ENCODE measurements at places on chromosomes 12 and 14.
A peak's percentile ranks its signal among the peaks of the same experiment; 100 is the strongest.

DNA sequence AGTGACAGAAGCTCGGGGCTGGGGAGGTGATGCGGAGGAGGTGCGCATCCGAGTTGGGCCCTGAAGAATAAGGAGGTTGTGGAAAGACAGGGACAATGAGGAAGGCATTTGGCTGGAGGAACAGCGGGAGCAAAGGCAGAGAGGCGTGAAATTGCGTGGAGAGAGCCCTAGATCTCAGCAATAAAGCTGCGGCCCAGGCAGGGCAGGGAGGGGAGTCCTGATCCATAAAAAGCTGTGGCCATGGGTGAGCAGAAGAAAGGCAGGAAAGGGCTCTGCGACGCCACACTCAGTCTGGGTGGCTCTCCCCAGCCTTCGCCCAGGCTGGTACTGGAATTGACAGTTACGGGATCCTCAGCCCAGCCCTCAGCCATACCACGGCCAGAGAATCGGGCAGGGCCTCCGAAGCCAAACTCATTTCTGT lies 2.2 kb downstream of the FIGNL2 start:
- DNase-seq: peak; percentile 75

GRCh38 chr12:70443062-70443673 lies 77.1 kb downstream of the KCNMB4 start:
- DNase-seq: no peak

DNA sequence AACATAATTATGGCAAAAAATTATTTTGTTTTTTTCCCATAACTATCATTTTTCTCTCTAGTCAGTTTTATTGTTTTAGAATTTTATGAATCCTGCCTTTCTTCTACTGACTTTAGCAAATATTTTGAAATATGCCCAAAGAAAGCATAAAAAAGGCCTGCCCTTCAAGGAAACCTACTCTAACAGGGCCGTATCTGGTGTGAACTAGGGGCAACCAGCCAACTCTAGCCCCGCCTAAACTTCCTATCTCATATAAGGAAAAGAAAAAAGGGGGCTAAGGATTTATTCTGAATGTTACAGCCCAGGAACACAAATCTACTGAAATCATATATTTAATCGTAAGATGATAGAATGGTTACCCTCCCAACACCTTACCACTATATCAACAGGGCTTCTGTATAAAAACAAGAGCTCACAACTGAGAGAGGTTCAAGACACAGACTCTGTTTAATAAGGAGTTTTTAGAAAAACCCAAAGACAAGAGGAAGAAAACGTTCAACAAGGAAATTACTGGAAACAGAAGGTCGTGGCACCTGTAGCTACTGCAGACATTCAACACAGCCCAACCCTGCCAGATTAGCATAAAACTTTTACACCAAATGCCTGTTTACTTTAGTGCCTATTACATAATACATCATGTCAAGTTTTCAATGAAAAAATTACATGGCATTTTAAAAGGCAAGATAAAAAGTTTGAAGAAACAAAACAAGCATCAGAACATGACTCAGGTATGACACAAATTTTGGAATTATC lies 12.9 kb upstream of the EPYC start:
- DNase-seq: no peak

- no peak for DNase-seq
Measured at GRCh38 chr12:90167518-90168208, 459.0 kb upstream of the ATP2B1 start.

- DNase-seq: peak; percentile 1
Measured at GRCh38 chr14:85178864-85179263, 351.1 kb upstream of the FLRT2 start.

GRCh38 chr12:75784591-75784990 lies 247.0 kb downstream of the PHLDA1 start:
- DNase-seq: no peak

- peak; percentile 51 for DNase-seq
Measured at GRCh38 chr14:104889375-104889757, 24.3 kb downstream of the CEP170B start.

DNA sequence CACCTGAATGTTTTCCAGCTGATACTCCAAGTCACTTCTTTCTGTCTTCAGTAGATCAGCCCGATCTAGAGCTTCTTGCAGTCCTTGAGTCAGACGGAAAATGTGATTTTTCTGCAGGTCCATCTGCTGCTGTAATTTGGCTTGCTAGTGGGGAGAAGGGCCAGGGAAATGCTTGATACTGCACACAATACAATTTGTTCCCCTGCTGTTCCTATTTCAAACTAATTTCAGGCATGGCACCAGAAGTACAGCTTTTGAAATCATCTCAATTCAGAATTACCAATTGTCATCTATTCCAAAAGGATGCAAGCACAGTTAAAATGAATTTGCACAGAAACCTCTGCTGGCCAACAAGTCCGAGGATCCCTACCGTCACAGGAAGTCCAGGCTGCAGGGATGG lies 53.4 kb downstream of the PRKAB1 start:
- DNase-seq: no peak

- DNase-seq: peak; percentile 78
Measured at GRCh38 chr14:22848351-22849164, 12.2 kb downstream of the MMP14 start.

DNA sequence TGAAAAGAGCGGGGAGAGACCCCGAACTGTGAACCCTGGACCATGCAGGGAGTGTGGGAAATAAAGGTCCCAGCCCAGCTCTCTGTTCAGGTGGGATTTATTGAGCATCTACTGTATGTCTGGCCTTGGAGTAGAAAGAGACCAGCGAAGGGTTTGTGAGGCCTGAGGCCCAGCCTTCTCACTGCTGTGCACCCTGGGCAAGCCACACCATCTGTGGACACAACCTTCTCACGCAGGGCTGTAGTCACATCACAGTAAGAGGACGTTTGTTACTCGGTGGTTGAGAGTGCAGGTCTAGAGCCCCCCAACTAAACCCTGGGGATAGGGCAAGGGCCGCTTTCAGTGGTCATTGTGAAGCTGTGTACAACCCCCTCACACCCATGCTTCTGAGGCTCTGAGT lies 18.2 kb downstream of the FAM222A start:
- no peak for DNase-seq

- no peak for DNase-seq
Measured at GRCh38 chr12:126067626-126068329, 1002.5 kb downstream of the AACS start.

- peak; percentile 86 for DNase-seq
Measured at GRCh38 chr12:56987551-56988053, 18.7 kb downstream of the ZBTB39 start.

GRCh38 chr12:108734200-108734906 lies 3.0 kb upstream of the CORO1C start:
- no peak for DNase-seq

DNA sequence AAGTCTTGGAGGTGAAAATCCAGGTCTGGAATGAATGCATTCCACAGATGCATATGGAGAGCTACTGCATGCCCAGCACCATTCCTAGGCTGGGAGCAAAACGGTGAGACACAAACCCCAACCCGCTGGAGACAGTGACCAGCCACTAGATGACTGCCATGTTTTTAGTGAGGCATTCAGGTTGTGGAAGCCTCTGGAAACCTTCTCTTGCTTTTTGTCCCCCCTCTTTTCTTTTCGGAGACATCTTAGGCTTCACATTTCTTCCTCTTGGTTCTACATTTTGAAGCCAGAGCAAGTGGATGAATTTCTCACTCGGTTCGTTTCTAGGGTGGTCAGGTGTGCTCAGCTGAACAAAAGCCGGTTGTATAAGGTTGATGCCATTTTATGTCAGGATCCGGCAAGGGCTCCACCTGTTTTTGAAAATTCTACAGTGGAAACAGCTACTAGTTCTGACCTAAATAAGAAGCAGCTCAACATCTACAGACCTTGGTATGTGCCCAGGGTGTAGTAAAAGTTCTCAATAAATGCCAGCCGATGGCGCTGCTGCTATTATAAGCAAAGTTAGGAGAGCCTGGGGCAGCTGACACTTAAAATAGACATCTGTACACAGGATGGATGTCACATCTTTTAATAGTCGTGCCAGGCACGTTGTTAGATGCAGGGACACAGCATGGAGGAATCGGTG lies 1.8 kb upstream of the ZNF839 start:
- DNase-seq: no peak

DNA sequence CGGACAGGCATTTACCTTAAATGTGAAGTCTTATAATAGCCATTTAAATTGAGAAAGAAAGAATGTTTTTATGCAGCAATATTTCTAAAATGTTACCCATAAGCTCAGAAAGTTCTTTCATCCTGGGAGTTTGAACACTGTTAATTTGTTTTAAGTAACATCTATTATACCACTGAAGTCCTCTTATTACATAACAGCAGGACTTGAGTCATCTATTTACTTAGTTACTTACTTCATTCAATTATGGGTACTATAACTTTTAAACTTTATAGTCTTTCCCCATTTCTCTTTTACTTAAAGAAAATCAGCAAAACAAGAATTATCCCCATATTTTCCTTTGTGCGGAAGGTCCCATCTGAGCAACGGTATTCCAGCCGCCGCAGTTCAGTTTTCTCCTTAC lies 473.1 kb downstream of the ETNK1 start:
- DNase-seq: no peak

All from H7 (cell line).